Activated CD4-positive, alpha-beta T cell treated with anti-CD3 and anti-CD28 coated beads for 1 hour (primary cell): ENCODE measurements at places on chromosomes 12 and 14.

DNA sequence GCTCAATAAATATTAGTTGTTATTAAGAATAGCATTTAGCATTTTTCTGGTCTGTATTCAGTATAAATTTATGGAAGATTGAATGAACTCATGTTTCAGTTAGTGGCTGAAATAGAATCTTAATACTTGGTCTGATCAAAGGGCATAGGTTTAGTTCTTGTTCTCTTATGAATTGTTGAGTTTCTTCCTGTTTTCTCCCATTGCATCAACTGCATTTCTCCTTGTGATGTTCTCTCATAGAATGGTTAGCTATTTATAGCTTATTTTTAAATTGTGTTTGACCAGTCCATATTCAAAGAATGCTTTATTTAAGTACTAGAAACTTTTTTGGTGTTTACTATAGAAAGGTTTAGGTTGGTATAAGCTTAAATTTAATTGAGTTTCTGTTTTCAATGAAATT, 29.8 kb downstream of the APAF1 start:
- DNase-seq = no peak

DNA sequence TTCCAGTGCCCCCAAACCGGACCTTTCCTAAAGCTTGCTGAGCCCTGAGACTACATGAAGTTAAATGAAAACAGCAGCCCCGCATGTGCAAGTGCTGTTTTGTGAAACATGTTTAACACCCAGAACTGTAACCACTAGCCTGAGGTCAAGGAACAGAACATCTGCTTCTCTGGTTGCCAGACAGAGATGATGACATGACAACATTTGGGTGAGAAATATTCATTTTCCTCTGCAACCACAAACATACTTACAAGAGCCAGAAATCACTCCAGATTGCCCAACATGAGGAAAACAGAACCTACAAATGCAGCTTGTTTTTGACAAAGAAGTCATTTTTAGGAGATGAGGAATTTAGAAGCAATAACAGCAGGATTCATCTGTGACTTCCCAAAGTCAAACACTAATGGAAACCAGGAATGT, 110.4 kb downstream of the BCAT1 start:
- DNase-seq = no peak

GRCh38 chr12:96176575-96176974, 17.6 kb upstream of the ELK3 start:
- no peak for DNase-seq

GRCh38 chr14:93978735-93979134, 2.4 kb upstream of the ASB2 start:
- DNase-seq = no peak

DNA sequence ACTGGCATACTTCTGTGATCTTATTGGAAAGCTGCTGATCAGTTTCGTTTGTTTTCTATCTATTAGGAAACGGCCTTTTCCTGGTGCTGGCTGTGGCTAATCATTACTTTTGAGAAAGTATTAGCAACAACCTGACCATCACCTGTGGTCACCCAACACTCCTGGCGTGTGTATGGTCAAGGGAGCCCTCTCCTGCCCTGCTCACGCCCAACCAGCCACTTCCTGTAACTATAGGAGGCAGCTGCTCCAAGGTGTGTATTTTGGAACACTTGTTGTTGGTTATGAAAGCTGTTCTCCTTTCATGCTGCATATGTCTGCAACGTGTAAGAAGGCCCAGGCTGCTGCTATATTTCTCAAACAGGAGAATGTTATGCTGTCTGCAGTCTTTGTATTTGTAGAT, 1582.8 kb downstream of the AACS start:
- no peak for DNase-seq

GRCh38 chr14:99789581-99789980, 3.6 kb upstream of the EML1 start:
- no peak for DNase-seq

- DNase-seq = no peak
Observed at GRCh38 chr14:85822236-85822635, 292.3 kb downstream of the FLRT2 start.

DNA sequence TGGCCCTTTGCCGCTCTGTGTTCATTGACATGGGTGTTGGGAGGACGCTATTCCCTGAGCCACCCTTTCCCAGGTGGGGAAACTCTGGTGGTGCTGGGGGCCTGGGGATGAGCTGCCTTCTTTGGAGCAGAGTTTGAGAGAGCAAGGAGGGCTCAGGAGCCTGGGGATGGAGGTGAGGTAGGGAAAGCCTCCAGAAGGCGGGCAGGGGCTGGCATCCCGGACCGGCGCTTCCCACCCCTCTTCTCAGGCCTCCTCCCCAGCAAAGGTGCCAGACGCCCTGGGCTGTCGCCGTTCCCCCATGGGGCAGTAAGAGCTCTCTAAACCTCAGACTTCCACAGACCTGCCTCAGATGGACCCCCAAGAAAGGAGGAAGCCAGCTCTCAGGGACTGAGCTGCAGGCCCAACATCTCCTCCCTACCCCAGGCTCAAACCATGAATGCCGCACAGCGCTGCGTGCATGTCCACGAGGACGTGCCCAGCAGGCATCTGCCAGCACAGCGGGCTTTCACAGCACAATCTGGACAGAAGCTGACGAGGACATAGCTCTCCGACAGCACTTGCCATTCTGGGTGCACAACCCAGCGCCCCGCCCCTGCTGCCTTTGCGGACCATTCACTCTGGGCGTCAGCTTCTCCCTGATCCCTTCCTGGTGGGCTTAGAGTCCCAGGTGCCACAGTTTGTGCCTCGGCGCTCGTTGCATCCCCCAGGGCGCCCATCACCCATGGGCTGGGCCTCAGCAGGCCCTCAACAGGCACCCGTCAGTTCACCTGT, 14.9 kb upstream of the TTC7B start:
- no peak for DNase-seq

DNA sequence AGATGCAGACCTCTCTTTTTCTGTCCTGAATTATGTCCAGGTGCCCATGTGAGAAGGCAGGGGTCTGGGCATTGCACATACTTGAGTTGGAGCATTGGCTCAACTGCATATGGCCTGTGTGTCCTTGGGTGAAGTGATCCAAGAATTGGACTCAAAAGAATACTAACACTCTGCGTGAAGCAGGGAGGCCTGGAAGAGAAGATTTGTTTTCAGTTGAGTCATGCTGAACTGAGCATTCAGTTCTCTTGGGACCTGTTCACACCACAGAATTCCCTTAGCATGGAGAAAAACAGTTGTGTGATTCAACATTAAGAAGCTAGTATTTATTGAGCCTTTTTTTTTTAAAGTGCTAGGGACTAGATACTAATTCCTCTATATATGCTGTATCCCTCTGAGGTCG, 164.7 kb upstream of the TBX3 start:
- DNase-seq = no peak

DNA sequence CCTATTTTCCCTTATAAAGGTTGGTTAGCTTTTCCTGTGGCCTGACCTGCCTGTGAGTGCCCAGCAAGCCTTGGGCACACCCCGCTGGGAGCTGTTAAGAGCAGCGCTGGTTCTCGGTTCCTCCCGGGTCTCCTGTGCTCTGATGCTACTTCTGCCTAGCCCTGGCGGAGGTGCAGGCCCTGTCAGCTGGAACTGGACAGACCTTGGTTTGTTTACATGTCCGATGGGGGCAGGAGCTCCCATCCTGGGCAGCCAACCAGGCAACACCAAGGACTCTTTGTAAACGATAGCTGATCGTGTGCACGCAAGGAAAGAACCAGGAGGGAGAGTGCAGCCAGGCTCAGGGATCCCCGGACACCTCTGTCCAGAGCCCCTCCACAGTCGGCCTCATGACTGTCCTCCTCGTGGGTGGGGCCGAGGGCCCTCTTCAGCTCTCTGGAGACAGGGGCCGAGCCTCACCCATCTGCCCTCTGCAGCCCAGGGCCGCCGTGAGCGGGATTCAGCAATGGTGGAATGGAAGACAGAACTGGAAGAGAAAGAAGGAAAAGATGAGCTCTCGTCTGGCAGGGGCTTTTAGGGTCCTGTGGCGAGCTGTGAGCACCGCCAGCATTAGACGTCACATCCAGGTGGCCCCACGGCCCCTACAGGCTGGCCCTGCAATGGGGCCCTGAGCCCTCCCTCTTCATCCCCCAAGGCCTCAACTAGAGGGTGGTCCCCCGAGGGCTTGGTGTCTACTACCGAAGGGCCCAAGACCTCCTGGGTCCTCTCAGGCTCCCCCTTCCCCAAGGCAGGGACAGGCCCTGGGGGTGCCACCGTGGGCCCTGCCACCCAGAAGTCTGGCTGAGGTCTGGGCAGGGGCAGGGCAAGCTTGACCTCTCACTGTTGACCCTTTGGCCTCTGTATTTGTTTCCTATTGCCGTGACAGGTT, 12.3 kb downstream of the TNFAIP2 start:
- no peak for DNase-seq

GRCh38 chr12:104656921-104657320, 200.2 kb downstream of the CHST11 start:
- DNase-seq = no peak

GRCh38 chr12:6613776-6614512, 6.8 kb upstream of the CHD4 start:
- no peak for DNase-seq

- DNase-seq = no peak
Observed at GRCh38 chr12:104306943-104307654, 3.6 kb downstream of the EID3 start.

- DNase-seq = peak; percentile 37
Observed at GRCh38 chr14:91373591-91374254, 43.9 kb downstream of the CCDC88C start.

GRCh38 chr14:93003945-93004698, 81.2 kb downstream of the CHGA start:
- no peak for DNase-seq

DNA sequence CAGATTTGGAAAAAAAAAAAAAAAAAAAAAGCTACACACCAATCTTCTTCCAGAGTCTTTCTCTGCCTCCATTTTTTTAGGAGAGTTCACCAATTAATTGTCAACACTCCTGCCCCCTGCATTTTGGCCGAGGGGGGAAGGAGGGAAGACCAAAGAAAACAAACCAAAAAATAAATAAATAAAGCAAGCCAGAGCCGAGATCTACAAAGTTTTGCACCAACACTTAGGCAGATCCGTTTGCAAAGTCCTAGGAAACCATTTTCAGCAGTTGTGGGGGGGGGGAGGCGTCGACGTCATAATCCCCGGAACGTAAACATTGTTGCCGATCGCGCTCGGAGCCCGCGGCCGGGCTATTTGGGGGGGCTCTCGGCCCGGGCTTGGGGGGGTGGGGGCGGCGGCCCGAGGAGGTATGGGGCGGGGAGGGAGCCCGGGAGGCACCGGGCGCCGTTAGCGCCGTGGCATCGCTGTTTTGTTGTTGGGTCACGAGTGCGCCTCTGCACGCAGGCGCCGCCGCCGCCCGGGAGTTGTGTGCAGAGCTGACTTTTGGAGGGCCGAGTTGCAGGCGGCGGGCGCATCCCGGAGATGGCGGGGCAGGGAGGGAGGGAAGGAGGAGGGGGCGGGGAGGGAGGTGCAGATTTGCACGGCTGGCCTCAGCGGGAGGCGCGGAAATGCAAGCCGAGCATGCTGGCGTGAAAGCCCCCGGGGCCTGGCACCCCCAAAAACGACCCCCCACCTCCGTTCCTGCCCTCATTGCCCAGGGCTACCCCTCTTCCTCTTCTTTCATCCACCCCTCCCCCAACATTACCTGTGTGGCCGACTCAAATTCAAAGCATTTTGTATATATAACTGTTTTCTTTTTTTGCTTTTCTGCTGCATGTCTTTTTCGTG, 598 bp downstream of the KDM2B start:
- DNase-seq = peak; percentile 45

- no peak for DNase-seq
Observed at GRCh38 chr12:94165670-94166364, 17.4 kb downstream of the PLXNC1 start.
